ENCODE measurements at places on chromosomes 3 and 15. TPM values are rescaled to one million over a fixed set of nuclear protein-coding genes. Genes with fewer than 3 reads are reported as not detected.

DNA sequence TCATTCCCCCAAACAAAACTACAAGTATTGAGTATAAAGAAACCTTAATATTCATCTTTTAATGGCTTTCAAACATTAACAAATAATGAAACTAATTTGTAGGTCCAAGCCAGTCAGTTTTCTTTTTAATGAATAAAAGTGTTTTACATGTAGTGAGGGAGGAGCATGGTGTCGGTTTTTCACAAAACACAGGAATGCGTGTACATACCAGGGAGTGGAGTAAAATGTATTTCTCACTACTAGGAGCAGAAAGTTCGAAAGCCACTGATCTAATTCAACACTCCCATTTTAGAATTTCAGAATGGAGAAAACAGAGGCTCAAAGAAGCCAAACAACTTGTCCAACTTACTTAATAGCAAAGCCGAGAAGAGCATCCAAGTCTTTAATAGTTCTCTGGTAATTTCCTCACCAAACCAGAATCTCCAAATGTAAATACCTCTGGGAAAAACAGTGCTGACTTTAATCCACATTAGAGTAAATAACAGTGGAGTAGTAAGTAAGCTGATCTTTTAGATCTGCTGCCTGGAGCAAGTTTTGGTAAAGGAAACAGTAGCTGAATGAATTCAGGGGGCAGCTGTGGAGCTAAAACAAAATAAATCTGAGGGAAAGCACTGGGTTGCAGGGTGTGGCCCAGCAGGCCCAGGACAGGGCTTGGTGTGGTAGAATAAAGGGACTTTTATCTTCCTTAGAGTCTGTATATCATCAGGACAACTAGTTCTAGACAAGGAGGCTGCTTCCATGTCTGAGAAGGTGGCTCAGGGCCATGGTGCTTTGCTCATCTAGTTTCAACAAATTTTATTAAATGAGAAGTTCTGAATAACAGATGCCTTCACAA, 7.9 kb downstream of the ANP32A start:
- H3K27ac ChIP-seq, result peak overlapping the region; percentile 41
- H3K4me3 ChIP-seq, result no peak overlapping the region
- peaks cover 58% of the 10 kb centered on the region for H3K4me1 ChIP-seq
- no peak for DNase-seq
- H3K27me3 ChIP-seq, result no peaks in the 10 kb centered on the region

GRCh38 chr3:29226706-29227105, 54.2 kb upstream of the RBMS3 start:
- H3K4me1 ChIP-seq, result no peaks in the 10 kb centered on the region
- no peak for DNase-seq
- H3K27me3 ChIP-seq, result peaks cover 4% of the 10 kb centered on the region
- no peaks in the 10 kb centered on the region for H3K36me3 ChIP-seq
- no peak overlapping the region for H3K4me3 ChIP-seq

Gene CPA3
- not detected for total RNA-seq

Gene PTPRG
- total RNA-seq, result 44.3 TPM

Gene CAND2
- 7.9 TPM for total RNA-seq
